ENCODE measurements at places on chromosomes 2 and 18. TPM values are rescaled to one million over a fixed set of nuclear protein-coding genes. Genes with fewer than 3 reads are reported as not detected.
A peak's percentile ranks its signal among the peaks of the same experiment; 100 is the strongest.

- no peak overlapping the region for H3K27ac ChIP-seq
- H3K4me3 ChIP-seq = no peak overlapping the region
- H3K4me1 ChIP-seq = no peaks in the 10 kb centered on the region
These were observed 281.3 kb downstream of the DYSF start for GRCh38 chr2:71734620-71735019.

DNA sequence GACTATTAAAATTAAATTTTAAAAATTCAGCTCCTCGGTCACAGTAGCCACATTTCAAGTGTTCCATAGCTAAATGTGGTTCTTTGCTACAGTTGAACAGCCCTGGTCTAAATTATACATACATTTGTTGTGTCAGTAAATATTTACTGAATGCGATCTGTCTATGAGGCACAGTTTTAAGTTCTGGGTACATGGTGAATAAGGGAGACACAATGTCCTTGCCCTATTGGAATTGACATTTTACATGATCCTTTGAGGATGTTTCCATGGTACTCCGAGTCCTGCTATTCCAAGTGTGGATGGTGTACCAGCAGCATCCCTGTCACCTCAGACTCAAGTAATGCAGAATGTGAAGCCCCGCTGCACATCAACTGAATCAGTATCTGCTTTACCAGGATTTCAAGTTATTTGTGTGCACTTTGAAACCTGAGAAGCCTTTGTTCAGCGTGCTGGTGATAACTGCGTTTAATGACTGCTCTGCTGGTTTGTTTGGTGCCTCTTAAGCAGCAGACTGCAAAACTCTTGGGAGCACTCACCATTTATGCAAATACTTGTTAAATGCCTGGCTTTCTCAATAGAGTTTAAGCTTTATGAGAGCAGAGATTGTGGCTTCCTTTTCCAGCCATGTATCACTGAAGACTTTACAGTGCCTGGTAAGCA lies 1.5 kb downstream of the GALNT1 start:
- H3K27me3 ChIP-seq = peaks cover 13% of the 10 kb centered on the region
- peak overlapping the region; percentile 81 for H3K4me3 ChIP-seq
- H3K36me3 ChIP-seq = peaks cover 34% of the 10 kb centered on the region
- H3K27ac ChIP-seq = no peak overlapping the region
- no peak for DNase-seq
- H3K4me1 ChIP-seq = peaks cover 27% of the 10 kb centered on the region

DNA sequence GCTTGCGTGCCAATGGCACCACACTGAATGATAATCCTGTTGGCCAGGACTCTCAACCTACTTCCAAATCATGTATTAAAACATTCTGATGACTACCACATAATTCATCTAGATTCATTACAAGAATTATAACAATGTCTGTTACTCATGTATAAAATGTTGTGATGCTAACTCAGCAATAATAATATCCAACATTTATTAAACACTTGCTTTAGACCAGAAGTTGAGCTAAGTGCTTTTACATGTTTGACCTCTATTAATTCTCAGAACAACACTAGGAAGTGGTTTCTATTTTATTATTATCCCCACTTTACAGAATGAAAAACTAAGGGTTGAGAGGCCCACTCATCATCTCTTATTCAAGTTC lies 178.4 kb downstream of the LNPK start:
- DNase-seq = no peak
- no peaks in the 10 kb centered on the region for H3K4me1 ChIP-seq
- H3K4me3 ChIP-seq = no peak overlapping the region
- H3K27me3 ChIP-seq = peaks cover 29% of the 10 kb centered on the region

- H3K36me3 ChIP-seq = no peaks in the 10 kb centered on the region
- H3K27me3 ChIP-seq = no peaks in the 10 kb centered on the region
- H3K4me1 ChIP-seq = no peaks in the 10 kb centered on the region
- no peak for DNase-seq
These were observed 826.0 kb upstream of the SOX11 start for GRCh38 chr2:4866198-4866597.

DNA sequence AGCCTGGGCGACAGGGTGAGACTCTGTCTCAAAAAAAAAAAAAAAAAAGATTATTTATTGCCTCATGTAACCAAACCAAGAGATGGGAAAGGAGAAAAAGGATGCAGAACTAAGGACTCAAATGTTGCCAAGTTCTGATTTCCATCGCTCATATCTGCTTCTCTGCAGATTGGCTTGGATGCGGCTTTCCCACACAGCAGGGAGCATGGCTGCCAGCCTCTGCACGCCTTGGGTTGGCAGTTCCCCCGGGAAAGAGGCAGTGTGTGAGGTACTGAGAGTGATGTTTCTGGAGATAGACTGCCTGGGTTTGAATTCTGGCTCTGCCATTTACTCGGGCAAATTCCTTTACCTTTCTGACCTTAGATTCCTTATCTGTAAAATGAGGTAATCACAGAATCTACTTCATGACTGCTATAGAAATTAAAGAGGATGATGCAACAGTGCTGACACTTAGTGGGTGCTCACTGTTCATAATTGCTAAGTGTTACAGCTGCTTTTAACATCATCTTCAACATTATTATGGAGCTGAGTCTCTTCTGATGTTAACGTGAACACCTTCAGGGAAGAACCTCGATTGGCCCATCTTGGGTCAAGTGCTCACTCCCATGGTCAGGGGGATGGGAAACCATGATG lies 68.8 kb downstream of the ACAA2 start:
- no peak overlapping the region for H3K4me3 ChIP-seq
- H3K27me3 ChIP-seq = no peaks in the 10 kb centered on the region
- no peak for DNase-seq

- H3K27me3 ChIP-seq = peaks cover 38% of the 10 kb centered on the region
- no peak overlapping the region for H3K4me3 ChIP-seq
- H3K27ac ChIP-seq = no peak overlapping the region
- H3K4me1 ChIP-seq = no peaks in the 10 kb centered on the region
- no peak for DNase-seq
These were observed 146.1 kb downstream of the MTX2 start for GRCh38 chr2:176415174-176415895.

GRCh38 chr2:200300065-200300464 lies 6.4 kb upstream of the SPATS2L start:
- peaks cover 11% of the 10 kb centered on the region for H3K27me3 ChIP-seq

DNA sequence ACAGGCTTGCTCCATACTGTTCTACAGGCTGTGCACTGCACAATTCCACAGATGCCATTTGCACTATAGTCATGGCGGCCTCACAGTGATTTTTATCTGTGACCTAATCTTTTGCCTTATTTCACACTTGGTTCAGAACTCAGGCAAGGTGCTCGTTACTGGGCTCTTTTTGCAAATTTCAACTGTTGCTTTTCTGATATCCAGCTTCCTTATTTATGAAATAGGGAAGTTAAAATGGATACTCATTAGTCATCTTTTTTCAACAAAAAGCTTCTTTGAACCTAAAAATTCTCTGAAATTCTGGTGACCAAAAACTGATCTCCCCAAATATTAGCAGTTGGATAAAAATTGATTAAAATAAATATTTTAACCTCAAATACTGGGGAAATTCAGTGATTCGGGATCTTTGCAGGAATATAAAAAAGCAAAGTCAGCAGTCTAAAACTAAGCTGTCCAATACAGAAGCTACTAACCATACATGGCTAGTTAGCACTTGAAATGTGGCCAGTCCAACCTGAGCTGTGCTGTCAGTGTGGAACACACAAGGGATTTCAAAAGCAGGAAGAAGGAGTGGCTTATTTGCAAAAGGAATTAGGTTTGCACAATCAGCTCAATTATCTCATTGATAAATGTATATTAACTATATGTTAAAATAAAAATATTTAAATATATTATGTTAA lies 134.4 kb downstream of the COL4A4 start:
- DNase-seq = no peak
- no peak overlapping the region for H3K4me3 ChIP-seq
- no peaks in the 10 kb centered on the region for H3K36me3 ChIP-seq
- H3K27ac ChIP-seq = no peak overlapping the region
- peaks cover 13% of the 10 kb centered on the region for H3K27me3 ChIP-seq
- no peaks in the 10 kb centered on the region for H3K4me1 ChIP-seq

DNA sequence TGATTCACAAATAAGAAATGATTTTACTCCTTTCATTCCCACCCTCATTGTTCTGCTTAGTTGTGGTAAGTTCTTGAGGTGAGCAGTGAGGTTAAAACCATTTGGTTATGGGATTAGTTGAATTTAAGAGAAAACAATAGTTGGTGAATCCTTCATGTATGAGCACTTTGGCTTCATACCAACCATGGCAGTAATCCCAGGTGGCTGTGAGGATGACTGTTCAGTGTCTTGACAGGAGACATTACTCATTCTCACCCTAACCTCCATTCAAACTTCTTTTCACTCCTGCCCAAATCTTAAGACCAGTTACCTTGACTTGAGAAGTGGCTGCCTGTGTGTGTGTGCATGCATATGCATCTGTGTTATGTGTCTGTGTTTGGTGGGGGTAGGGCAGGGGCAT lies 143.1 kb downstream of the SETBP1 start:
- DNase-seq = no peak
- H3K27ac ChIP-seq = no peak overlapping the region
- peaks cover 12% of the 10 kb centered on the region for H3K4me1 ChIP-seq
- no peak overlapping the region for H3K4me3 ChIP-seq

DNA sequence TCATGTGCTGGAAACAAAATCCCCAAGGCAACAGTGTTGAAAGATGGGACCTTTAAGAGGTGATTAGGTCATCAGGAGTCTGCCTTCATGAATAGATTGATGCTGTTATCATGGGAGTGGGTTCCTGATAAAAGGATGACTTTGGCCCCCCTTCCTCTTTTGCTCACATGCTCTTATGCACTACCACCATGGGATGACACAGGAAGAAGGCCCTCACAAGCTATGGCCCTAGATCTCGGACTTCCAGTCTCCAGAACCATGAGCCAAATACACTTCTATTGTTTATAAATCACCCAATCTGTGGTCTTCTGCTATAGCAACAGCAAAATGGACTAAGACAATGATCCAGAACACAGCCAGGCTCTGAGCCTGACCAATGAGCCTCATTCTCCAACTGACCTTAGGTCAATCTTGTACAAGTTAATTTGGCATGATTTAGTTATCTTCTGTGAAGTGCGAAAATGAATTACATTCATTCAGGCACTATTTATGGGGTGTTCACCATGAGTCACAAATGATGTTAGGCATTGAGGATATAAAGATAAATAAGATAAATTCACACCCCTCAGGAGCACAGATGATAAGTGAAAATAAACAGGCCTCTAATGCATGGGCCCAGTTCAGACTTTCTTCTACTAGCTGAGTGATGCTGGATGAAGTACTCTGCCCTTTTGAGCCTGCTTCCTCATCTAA lies 37.7 kb upstream of the NT5C1B start:
- no peak for DNase-seq
- H3K4me3 ChIP-seq = no peak overlapping the region
- no peaks in the 10 kb centered on the region for H3K4me1 ChIP-seq
- no peak overlapping the region for H3K27ac ChIP-seq
- no peaks in the 10 kb centered on the region for H3K27me3 ChIP-seq

GRCh38 chr2:114219456-114219855 lies 223.0 kb upstream of the DPP10 start:
- no peaks in the 10 kb centered on the region for H3K36me3 ChIP-seq
- DNase-seq = no peak
- H3K27me3 ChIP-seq = peaks cover 36% of the 10 kb centered on the region
- H3K4me3 ChIP-seq = no peak overlapping the region
- no peak overlapping the region for H3K27ac ChIP-seq

GRCh38 chr2:1989216-1989615 lies 244.9 kb upstream of the PXDN start:
- peaks cover 47% of the 10 kb centered on the region for H3K27me3 ChIP-seq
- no peak overlapping the region for H3K4me3 ChIP-seq
- DNase-seq = no peak
- H3K36me3 ChIP-seq = no peaks in the 10 kb centered on the region
- H3K27ac ChIP-seq = no peak overlapping the region

- H3K36me3 ChIP-seq = peaks cover 5% of the 10 kb centered on the region
- H3K27ac ChIP-seq = no peak overlapping the region
- DNase-seq = no peak
- no peak overlapping the region for H3K4me3 ChIP-seq
- no peaks in the 10 kb centered on the region for H3K4me1 ChIP-seq
- H3K27me3 ChIP-seq = no peaks in the 10 kb centered on the region
These were observed 107.1 kb downstream of the TTN start for GRCh38 chr2:178700136-178700535.

DNA sequence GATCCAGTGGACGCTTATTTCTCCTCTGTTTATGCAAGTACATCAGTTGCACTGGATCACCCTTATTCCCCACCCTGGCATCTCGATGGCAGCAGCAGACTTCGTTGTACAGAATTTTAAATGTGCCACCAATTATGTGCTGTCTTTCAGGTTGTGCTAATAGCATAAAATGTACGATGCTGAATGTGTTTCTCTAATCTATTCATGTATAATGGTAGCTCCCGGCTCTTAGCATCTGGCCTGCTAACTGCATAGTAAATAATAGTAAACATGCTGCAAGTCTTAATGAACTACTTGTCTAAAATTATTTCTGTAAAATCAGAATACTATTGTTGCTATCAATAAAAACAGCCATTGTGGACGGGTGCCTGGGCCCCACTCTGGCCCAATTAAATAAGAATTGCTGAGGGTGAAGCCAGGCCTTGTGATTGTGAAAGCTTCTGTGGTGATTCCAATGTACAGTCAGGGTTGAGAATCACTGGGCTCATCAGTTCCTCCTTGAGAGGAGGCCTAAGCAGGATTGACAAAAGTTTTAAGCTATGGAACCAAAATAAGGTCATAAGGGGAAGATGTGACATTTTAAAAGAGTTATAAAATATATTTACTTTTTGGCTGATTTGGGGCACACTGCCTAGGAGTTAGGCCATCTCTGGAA lies 14.4 kb upstream of the MYO3B start:
- H3K27ac ChIP-seq = no peak overlapping the region
- no peak overlapping the region for H3K4me3 ChIP-seq
- no peaks in the 10 kb centered on the region for H3K36me3 ChIP-seq
- no peak for DNase-seq
- H3K4me1 ChIP-seq = peaks cover 4% of the 10 kb centered on the region

Gene SLC39A10
- 23.4 TPM for total RNA-seq

Gene HOXD3
- not detected for total RNA-seq

Gene IL1R2
- 0.21 TPM for total RNA-seq

Gene MC4R
- total RNA-seq = not detected

Gene RIOK3
- 61.0 TPM for total RNA-seq

Gene SKA1
- 38.8 TPM for total RNA-seq

Measured in activated naive CD8-positive, alpha-beta T cell treated with anti-CD3 and anti-CD28 coated beads for 36 hours (primary cell).